Activated CD4-positive, alpha-beta T cell treated with anti-CD3 and anti-CD28 coated beads for 36 hours (primary cell): ENCODE measurements at places on chromosomes 5 and 9. TPM values are rescaled to one million over a fixed set of nuclear protein-coding genes. Genes with fewer than 3 reads are reported as not detected.

DNA sequence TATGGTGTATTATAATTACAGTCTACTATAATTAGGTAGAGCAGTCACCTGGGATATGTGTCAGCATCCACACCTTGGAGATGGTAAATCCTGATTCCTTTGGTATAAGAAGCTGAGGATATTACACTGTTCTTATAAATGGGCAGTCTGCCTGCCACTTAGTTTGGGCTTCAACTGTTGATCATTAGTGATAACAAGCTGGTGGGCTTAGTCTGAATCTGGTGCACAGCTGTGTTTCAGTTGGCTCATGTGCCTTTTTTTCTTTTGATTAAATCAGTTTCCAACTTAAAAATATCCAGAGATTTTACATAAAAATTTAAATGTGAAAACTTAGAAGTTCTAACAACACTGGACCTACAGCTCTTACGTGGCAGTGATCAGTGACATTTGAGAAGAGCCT is 21.2 kb downstream of the LVRN start:
- no peak for DNase-seq
- H3K36me3 ChIP-seq, result no peaks in the 10 kb centered on the region
- H3K4me1 ChIP-seq, result no peaks in the 10 kb centered on the region
- no peak overlapping the region for H3K4me3 ChIP-seq

- H3K36me3 ChIP-seq, result no peaks in the 10 kb centered on the region
- no peak overlapping the region for H3K27ac ChIP-seq
- DNase-seq, result no peak
- H3K4me1 ChIP-seq, result no peaks in the 10 kb centered on the region
- H3K4me3 ChIP-seq, result no peak overlapping the region
Observed at GRCh38 chr5:115907177-115907576, 55.1 kb upstream of the LVRN start.

Gene CDKN2B
- not detected for total RNA-seq

- no peaks in the 10 kb centered on the region for H3K36me3 ChIP-seq
- H3K4me1 ChIP-seq, result no peaks in the 10 kb centered on the region
- H3K4me3 ChIP-seq, result no peak overlapping the region
- DNase-seq, result no peak
- H3K27me3 ChIP-seq, result peaks cover 41% of the 10 kb centered on the region
Observed at GRCh38 chr9:137140151-137141012, 1.4 kb downstream of the GRIN1 start.

- no peaks in the 10 kb centered on the region for H3K36me3 ChIP-seq
- no peak for DNase-seq
- H3K4me1 ChIP-seq, result peaks cover 6% of the 10 kb centered on the region
Observed at GRCh38 chr5:127096328-127096993, 23.2 kb upstream of the C5orf63 start.

Gene RNF180
- 0.21 TPM for total RNA-seq

Gene TERT
- 8.5 TPM for total RNA-seq

DNA sequence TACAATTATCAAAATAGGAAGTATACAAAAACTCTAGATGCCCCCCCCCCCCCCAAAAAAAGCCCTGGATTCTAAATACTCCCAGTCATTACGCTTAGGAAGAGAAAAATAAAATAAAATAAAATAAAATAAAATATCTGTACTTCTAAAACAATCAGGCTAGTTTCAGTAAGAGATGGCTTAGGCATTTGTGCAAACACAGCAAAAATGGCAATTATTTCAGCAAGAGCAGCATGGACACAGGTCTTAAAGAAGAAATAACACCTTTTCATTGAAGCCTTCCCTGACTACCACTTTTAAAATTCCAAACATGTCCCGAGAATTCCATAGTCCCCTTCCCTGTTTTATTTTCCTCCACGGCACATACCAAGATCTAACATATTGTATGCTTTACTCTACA is 218.6 kb upstream of the POU5F2 start:
- no peaks in the 10 kb centered on the region for H3K27me3 ChIP-seq
- no peak overlapping the region for H3K27ac ChIP-seq
- DNase-seq, result no peak
- H3K36me3 ChIP-seq, result peaks cover 20% of the 10 kb centered on the region

DNA sequence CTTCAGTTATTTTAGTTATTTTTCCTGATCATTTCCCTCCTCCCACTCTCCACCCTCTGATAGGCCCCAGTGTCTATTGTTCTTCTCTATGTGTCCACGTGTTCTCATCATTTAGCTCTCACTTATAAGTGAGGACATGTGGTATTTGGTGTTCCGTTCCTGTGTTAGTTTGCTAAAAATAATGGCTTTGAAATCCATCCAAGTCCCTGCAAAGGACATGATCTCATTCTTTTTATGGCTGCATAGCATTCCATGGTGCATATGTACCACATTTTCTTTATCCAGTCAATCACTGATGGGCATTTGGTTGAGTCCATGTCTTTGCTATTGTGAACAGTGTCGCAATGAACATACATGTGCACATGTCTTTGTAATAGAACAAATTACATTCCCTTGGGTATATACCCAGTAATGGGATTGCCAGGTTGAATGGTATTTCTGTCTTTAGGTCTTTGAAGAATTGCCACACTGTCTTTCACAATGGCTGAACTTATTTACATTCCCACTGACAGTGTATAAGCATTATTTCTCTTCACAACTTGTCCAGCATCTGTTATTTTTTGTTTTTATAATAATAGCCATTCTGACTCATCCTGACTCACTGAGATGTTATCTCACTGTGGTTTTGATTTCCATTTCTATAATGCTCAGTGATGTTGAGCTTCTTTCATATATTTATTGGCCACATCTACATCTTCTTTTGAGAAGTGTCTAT is 17.2 kb upstream of the DIRAS2 start:
- peaks cover 22% of the 10 kb centered on the region for H3K27me3 ChIP-seq
- H3K4me1 ChIP-seq, result no peaks in the 10 kb centered on the region
- no peak overlapping the region for H3K27ac ChIP-seq
- no peaks in the 10 kb centered on the region for H3K36me3 ChIP-seq
- DNase-seq, result no peak

DNA sequence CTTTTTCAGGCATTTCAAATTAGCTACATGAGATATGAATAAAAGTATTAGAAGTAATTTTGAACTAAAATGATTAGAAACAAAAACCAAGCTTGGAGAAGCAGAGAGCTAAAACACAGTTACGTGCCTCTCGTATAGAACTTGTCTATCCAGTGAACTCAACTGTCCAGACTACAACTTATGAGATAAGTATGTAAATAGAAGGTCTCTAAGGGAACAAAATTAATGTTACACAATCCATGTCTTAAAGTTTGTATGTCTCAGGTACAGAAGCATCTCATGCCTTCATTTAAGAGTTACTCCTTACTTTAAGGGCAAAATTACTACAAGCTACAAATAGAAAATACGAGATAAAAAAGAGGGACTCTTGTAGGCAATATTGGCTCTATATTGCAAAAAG is 316.8 kb downstream of the CETN3 start:
- no peaks in the 10 kb centered on the region for H3K4me1 ChIP-seq
- no peak for DNase-seq
- no peak overlapping the region for H3K27ac ChIP-seq
- no peak overlapping the region for H3K4me3 ChIP-seq
- no peaks in the 10 kb centered on the region for H3K36me3 ChIP-seq
- no peaks in the 10 kb centered on the region for H3K27me3 ChIP-seq

DNA sequence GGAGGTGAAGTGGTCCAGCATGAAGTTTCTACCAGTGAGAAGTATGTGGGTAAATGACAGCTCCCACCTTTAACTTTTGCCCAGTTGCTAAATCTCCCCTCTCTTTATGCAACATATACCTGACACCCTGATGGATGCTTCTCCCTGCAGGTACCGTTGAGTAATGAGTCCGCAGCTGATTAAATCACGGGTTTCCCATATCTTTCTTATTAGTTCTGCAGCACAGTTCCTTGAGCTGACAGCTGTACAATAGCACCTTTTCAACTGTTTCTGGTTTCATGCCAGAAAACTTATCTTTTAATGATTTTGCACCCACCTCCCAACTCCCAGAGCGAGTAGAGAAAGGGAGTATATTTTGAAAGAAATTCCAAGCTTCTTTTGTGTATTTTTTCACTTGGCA is 161.0 kb upstream of the TUT7 start:
- H3K27ac ChIP-seq, result no peak overlapping the region
- peaks cover 6% of the 10 kb centered on the region for H3K27me3 ChIP-seq
- no peaks in the 10 kb centered on the region for H3K4me1 ChIP-seq
- DNase-seq, result no peak
- H3K4me3 ChIP-seq, result no peak overlapping the region
- no peaks in the 10 kb centered on the region for H3K36me3 ChIP-seq

Gene ZNF354B
- 11.9 TPM for total RNA-seq

Gene OLFML2A
- not detected for total RNA-seq

- H3K4me1 ChIP-seq, result no peaks in the 10 kb centered on the region
- H3K27ac ChIP-seq, result no peak overlapping the region
- no peak for DNase-seq
- no peak overlapping the region for H3K4me3 ChIP-seq
- H3K27me3 ChIP-seq, result peaks cover 6% of the 10 kb centered on the region
Observed at GRCh38 chr9:95791695-95792094, 83.8 kb upstream of the ERCC6L2 start.

GRCh38 chr5:113807427-113807991 is 294.0 kb downstream of the YTHDC2 start:
- H3K4me1 ChIP-seq, result no peaks in the 10 kb centered on the region
- H3K4me3 ChIP-seq, result no peak overlapping the region
- H3K36me3 ChIP-seq, result no peaks in the 10 kb centered on the region
- H3K27me3 ChIP-seq, result peaks cover 4% of the 10 kb centered on the region

Gene CDC25C
- 15.9 TPM for total RNA-seq

- DNase-seq, result peak; percentile 47
- no peaks in the 10 kb centered on the region for H3K36me3 ChIP-seq
- no peak overlapping the region for H3K27ac ChIP-seq
- H3K4me1 ChIP-seq, result no peaks in the 10 kb centered on the region
- H3K27me3 ChIP-seq, result peaks cover 14% of the 10 kb centered on the region
Observed at GRCh38 chr5:115770466-115770865, 46.0 kb downstream of the CDO1 start.

DNA sequence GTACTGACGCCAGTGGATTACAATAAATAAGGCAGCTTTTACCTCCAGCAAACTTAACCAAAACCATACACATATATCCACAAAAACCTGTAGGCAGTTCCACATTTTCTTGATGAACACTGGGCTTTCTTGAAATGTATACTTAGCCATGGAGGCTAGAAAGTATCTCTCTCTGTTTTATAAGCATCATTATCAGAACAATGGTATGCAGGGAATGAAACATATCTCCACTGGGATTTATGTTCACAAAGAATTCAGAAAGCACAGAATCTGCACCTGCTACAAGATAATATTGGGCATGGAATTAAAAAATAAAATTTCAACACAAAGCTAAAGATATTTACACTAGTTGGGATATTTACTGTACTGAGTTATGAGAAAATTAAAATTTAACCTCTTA is 126.1 kb upstream of the RASA1 start:
- H3K4me3 ChIP-seq, result no peak overlapping the region
- no peak for DNase-seq
- no peak overlapping the region for H3K27ac ChIP-seq
- no peaks in the 10 kb centered on the region for H3K27me3 ChIP-seq
- H3K36me3 ChIP-seq, result no peaks in the 10 kb centered on the region

Gene SCGB3A2
- total RNA-seq, result not detected

DNA sequence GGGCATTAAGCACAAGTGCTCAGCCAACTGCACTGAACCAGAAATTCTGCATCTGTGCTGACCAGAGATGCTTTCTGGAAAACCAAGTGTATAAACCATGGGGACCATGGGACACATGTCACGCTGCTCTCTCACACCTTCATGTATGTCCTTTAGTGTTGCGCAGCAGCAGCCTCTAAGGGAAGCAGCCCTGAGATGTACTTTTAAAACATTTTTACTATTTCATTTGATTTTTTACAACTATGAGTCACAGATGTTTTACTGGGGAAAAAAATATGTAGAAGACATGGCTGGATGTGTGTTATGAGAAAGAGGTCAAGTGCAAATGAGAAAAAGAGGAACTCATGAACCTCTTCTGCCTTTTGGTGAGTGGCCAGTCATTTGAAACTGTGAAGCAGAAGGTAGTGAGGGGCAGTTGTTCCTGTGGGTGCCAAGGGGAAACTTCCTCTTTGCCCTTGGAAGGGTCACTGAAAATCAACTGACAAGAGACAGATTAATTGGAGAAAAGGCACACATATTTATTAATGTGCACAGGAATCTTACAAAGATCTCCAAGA is 31.4 kb upstream of the SYK start:
- H3K4me1 ChIP-seq, result no peaks in the 10 kb centered on the region
- no peaks in the 10 kb centered on the region for H3K27me3 ChIP-seq
- no peak overlapping the region for H3K27ac ChIP-seq
- no peaks in the 10 kb centered on the region for H3K36me3 ChIP-seq
- H3K4me3 ChIP-seq, result no peak overlapping the region

DNA sequence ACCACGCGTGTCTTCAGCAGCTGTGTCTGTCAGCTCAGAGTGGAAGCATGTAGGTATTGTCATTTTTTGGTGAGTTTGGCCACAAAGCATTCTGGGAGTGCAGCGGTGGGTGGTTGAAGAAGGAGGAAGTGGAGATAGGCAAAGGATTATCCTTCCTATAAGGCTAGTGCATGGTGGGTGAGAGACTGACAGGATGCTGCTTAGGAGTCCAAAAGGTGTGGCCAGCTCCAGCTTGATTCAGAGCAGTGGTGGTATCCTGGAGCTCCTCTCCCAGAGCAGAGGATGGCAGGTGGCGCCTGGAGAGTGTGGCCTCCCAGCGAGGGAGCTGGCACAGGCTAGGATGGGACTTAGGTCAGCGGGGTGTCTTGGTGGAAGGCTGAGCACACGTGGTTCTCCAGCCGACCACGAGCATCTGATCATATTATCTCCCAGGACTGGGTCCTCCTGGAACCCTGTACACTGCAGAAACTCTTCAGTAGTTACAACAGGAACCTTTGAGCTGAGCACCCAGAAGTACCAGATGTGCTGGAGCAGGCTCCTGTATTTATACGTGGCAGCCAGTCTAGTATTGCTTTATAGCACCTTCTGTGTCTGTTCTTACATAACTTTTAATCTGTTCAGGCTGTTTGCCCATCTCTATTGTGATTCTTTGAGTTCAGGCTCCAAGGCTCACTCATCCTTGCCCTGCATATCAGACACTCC is 29.6 kb downstream of the MAML1 start:
- no peaks in the 10 kb centered on the region for H3K27me3 ChIP-seq
- H3K27ac ChIP-seq, result peak overlapping the region; percentile 47
- peaks cover 23% of the 10 kb centered on the region for H3K36me3 ChIP-seq
- DNase-seq, result peak; percentile 51
- peaks cover 74% of the 10 kb centered on the region for H3K4me1 ChIP-seq

Gene CDKN2A
- total RNA-seq, result 0.86 TPM

DNA sequence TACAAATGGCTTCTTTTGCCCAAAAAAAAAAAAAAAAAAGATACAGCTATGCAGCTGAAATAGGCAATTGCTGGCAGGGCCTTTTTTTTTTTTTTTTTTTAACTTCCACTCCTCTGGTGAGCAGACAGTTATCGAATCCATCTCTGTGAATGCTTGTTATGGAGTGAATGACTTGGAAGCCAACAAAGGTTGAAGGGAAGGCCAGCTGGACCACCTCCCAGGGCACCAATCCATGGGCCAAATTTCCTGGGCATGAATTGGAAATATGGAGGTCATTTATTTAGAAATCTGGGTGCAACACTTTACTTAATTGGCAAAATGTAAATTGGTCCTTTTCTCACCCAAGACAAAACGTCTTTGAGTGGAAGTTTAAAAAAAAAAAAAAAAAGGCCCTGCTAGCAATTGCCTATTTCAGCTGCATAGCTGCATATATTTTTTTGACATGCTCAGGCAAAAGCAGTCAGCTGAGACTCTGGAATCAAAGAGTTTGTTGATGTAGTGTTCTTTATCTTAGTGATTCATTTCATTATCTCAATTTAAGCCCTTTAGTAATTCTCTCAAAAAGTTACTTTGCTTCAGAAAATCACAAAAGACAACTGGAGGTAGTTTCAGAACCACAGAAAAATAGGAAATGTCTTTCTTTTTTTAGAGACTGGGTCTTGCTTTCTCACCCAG is 392.2 kb upstream of the KLF4 start:
- H3K36me3 ChIP-seq, result no peaks in the 10 kb centered on the region
- no peak overlapping the region for H3K4me3 ChIP-seq
- H3K27ac ChIP-seq, result no peak overlapping the region
- no peaks in the 10 kb centered on the region for H3K27me3 ChIP-seq
- DNase-seq, result no peak
- no peaks in the 10 kb centered on the region for H3K4me1 ChIP-seq

Gene CEL
- total RNA-seq, result 1.2 TPM
